ENCODE measurements at places on chromosomes 16 and 17.

GRCh38 chr16:6732166-6732565, 600.5 kb upstream of the RBFOX1 start:
- DNase-seq: no peak

DNA sequence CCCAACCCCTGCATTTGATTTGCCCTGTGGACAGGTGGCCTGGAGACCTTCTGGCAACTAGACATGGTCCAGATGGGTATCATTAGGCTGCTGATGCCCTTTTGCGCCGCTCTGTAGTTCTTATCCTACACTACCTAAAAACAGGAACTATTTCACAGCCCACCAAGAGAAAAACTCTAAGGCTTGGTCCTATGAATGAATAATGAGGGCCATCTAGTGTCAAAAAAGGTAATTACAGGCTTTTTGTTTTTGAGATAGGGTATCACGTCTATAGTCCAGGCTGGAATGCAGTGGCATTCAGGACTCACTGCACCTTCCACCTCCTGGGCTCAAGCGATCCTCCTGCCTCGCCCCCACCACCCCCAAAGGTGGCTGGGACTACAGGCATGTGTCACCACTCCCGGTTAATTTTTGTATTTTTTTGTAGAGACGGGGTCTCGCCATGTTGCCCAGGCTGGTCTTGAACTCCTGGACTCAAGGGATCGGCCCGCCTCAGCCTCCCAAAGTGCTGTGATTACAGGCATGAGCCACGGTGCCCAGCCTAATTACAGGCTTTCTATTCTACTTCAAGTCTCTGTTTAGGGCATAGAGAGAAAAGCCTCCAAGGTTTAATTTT, 20.9 kb downstream of the COIL start:
- peak; percentile 64 for DNase-seq

GRCh38 chr17:56661906-56662305, 68.4 kb downstream of the NOG start:
- no peak for DNase-seq

- no peak for DNase-seq
Observed at GRCh38 chr17:71909155-71909554, 211.7 kb upstream of the SOX9 start.

DNA sequence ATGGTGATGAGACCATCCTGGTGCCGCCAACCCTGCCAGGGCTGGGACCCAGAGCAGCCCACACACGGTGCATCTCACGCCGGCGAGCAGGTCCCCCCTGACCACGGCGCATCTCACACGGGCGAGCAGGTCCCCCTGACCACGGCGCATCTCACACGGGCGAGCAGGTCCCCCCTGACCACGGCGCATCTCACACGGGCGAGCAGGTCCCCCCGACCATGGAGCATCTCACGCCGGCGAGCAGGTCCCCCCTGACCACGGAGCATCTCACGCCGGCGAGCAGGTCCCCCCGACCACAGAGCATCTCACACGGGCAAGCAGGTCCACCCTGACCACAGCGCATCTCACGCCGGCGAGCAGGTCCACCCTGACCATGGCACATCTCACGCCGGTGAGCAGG, 59.2 kb downstream of the MRM3 start:
- DNase-seq: no peak

DNA sequence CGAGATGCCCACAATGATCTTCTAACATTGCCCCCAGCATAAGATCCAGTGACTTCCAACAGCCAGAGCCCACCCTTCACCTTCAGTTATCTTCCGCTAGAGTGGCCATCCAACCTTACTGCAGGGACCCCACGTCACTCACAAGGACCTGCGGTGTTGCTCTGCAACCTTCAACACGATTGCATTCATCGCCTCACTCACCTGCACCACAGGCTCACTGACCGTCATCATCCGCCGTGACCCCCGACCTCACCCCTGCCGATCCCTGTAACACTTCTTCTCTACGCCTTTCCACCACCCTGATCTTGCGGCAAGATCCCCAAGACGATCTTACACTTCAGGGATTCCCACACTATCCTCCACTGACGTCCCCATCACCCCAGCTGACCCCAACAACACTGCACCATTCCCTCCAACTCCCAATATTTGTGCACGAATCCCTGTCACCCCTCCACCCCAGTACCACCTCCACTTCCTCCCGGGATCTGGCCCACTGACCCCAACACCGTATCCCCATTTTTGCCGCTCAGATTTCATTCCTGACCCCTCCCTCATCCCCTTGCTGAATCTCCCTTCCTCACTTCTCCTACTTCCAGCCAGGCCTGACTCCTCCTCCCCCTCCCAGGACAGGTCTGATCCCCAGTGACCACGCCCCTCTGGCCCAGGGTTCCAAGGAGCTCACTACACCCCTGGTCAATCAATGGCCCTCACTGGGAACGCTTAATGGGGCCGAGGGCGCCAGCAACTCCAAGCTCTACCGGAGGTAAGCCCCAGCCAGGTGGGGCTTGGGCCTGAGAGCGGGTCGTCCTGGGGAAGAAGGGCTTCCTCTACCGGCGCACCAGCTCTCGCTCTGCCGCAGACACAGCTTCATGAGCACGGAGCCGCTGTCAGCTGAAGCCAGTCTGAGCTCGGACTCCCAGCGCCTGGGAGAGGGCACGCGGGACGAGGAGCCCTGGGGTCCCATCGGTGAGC, 7.6 kb downstream of the RUNDC3A start:
- DNase-seq: no peak

- DNase-seq: no peak
Observed at GRCh38 chr17:45902892-45903346, 8.6 kb downstream of the MAPT start.

DNA sequence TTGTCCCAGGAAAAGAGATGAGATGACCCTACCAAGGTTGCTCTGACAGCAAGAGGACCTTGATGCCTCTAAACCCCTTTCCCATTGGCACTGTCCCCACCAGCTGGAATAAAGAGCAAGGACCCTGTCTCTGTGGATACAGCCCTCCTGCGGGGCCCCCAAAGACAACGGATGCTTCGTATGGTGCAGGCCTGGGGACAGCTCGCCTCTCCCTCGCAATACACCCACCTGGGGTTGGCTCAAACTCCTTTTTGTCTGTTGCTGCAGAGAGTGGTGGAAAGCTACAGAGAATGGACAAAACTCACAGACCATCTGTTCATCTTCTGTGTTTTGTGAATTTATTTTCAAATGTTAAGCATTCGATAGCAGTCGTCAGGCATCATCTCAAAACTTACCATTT, 27.6 kb upstream of the CACNG3 start:
- no peak for DNase-seq

DNA sequence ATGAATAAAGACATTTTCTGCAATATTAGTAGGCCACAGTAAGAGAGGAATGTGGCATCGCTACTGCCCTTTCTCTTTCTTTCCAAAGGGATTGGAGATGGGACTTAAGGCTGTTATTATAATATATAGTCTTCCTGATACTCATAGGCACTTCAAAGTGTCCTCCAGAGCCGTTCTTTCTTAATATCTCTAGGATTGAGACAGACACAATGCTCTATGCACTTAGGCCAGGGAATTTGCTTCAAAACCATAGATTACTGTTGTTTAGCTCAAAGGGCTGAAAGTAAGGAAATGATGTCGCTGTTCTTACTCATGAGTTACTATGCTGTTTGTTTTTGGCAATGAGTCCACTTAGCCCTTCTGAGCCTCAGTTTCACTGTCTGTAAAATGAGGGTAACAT, 590.5 kb downstream of the CDH11 start:
- DNase-seq: no peak

- no peak for DNase-seq
Observed at GRCh38 chr17:37327341-37328090, 48.3 kb upstream of the C17orf78 start.

- DNase-seq: no peak
Observed at GRCh38 chr17:3665834-3666233, 2.5 kb downstream of the TAX1BP3 start.

GRCh38 chr16:73670836-73671820, 623.2 kb upstream of the ZFHX3 start:
- DNase-seq: no peak

DNA sequence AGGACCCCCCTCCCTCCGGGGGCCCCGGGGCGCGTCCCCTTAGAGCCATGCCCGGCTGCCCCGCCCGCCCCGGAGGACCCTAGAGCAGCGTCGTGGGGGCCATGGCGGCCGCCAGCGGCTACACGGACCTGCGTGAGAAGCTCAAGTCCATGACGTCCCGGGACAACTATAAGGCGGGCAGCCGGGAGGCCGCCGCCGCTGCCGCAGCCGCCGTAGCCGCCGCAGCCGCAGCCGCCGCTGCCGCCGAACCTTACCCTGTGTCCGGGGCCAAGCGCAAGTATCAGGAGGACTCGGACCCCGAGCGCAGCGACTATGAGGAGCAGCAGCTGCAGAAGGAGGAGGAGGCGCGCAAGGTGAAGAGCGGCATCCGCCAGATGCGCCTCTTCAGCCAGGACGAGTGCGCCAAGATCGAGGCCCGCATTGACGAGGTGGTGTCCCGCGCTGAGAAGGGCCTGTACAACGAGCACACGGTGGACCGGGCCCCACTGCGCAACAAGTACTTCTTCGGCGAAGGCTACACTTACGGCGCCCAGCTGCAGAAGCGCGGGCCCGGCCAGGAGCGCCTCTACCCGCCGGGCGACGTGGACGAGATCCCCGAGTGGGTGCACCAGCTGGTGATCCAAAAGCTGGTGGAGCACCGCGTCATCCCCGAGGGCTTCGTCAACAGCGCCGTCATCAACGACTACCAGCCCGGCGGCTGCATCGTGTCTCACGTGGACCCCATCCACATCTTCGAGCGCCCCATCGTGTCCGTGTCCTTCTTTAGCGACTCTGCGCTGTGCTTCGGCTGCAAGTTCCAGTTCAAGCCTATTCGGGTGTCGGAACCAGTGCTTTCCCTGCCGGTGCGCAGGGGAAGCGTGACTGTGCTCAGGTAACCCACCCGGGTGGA, 759 bp downstream of the ALKBH5 start:
- peak; percentile 64 for DNase-seq

- no peak for DNase-seq
Observed at GRCh38 chr17:37079735-37080134, 131.0 kb downstream of the AATF start.

- no peak for DNase-seq
Observed at GRCh38 chr17:4808378-4808767, 1.4 kb downstream of the PLD2 start.

GRCh38 chr17:76432004-76432403, 20.9 kb downstream of the UBE2O start:
- DNase-seq: no peak

GRCh38 chr16:84513123-84513522, 8.7 kb upstream of the MEAK7 start:
- no peak for DNase-seq

DNA sequence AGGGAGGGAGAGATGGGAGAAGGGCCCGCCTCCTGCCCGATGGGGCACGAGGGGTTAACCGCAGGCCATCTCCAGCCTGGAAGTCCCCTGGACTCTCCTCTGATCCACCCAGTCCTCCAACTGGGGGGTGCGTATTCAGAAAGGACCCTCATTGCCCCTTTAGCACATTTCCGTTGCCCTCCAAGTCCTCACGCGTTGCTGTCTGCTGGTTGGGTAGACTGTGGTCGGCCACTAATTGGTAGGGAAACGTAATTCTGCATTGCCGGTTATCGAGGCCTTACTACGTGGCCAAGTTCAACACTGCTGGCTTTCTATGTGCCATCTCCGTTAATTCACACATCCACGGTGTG, 103.4 kb downstream of the FOXL1 start:
- no peak for DNase-seq

DNA sequence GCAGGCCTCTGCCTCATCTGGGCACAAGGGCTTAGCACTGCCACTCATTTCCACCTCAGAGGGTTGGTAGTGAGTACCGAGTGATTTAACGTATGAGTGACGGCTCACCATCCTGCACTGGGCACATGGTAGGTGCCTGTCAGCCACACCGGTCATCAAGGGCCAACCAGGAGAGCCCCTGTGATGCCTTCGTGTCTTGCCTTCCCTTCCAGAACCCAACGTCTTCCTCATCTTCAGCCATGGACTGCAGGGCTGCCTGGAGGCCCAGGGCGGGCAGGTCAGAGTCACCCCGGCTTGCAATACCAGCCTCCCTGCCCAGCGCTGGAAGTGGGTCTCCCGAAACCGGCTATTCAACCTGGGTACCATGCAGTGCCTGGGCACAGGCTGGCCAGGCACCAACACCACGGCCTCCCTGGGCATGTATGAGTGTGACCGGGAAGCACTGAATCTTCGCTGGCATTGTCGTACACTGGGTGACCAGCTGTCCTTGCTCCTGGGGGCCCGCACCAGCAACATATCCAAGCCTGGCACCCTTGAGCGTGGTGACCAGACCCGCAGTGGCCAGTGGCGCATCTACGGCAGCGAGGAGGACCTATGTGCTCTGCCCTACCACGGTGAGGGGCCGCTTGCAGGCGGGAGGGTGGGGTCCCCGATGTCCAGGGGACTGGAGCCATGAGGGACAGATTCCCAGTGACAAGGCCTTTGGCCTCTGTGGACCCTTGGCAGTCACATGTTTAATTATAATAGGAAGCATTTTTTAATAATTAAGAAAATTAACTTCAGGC, 37.1 kb downstream of the MRC2 start:
- no peak for DNase-seq

- DNase-seq: no peak
Observed at GRCh38 chr17:64504769-64505339, 1.2 kb downstream of the DDX5 start.

DNA sequence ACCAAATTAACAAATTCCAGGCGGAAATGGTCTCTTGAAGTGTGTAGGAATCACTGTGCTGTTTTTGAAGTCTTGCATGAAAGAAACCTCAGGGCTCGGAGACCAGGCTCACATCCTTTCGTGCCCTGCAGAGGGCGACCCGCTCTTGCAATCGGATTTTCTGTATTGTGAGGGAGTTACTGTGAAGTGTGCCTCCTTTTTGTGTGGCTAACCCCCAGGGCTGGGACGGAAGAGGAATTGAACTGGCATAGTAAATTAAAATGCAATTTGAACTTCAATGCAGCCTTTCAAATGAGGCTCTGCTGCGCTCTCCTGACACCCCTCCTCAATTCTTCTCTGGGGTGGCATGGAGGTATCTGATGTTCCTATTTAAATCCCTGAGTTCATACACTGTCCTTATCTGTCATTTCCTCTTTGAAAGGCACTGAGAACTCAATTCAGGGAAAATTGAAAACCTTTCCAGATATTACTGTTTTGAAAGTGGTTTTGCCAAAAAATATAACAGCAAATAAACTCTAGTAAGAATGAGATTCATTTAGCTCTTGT, 51.5 kb upstream of the MGAT5B start:
- DNase-seq: peak; percentile 59

GRCh38 chr16:12627394-12627793, 176.3 kb downstream of the CPPED1 start:
- no peak for DNase-seq
